ENCODE measurements at places on chromosomes 3 and 15. TPM values are rescaled to one million over a fixed set of nuclear protein-coding genes. Genes with fewer than 3 reads are reported as not detected.

The NR1D2 gene
- total RNA-seq, result 2.1 TPM

The MESP2 gene
- not detected for total RNA-seq

The CTNNB1 gene
- 125 TPM for total RNA-seq

The ACTRT3 gene
- 2.1 TPM for total RNA-seq

The GOLIM4 gene
- total RNA-seq, result 4.2 TPM

The ADCY5 gene
- total RNA-seq, result not detected

The ZMAT3 gene
- total RNA-seq, result 83.2 TPM

The KBTBD13 gene
- total RNA-seq, result not detected

The PLSCR4 gene
- not detected for total RNA-seq

The UBXN7 gene
- 101 TPM for total RNA-seq

The GUCA1C gene
- total RNA-seq, result not detected

The TTLL13 gene
- 0.49 TPM for total RNA-seq

The LRRN1 gene
- total RNA-seq, result 0.16 TPM

The RSL24D1 gene
- 137 TPM for total RNA-seq

The SLC22A13 gene
- total RNA-seq, result 0.11 TPM

The CCK gene
- total RNA-seq, result not detected

The GOLGA6L7 gene
- not detected for total RNA-seq

The CDHR4 gene
- 0.32 TPM for total RNA-seq

The PEX11A gene
- 5.0 TPM for total RNA-seq

The SLC28A1 gene
- total RNA-seq, result 0.30 TPM

The ARRDC4 gene
- 0.66 TPM for total RNA-seq

All from activated naive CD4-positive, alpha-beta T cell treated with anti-CD3 and anti-CD28 coated beads, Interleukin-2, amount 50 U/mL, for 72 hours (primary cell).